ENCODE measurements at places on chromosomes 7 and 10. TPM values are rescaled to one million over a fixed set of nuclear protein-coding genes. Genes with fewer than 3 reads are reported as not detected.

- no peaks in the 10 kb centered on the region for H3K27me3 ChIP-seq
- no peak for DNase-seq
- H3K36me3 ChIP-seq: no peaks in the 10 kb centered on the region
- no peak overlapping the region for H3K27ac ChIP-seq
- H3K4me3 ChIP-seq: no peak overlapping the region
Measured at GRCh38 chr10:62895063-62895462, 78.9 kb upstream of the EGR2 start.

- no peaks in the 10 kb centered on the region for H3K36me3 ChIP-seq
- H3K27ac ChIP-seq: no peak overlapping the region
- no peak for DNase-seq
- no peaks in the 10 kb centered on the region for H3K27me3 ChIP-seq
Measured at GRCh38 chr7:18425838-18426445, 69.6 kb upstream of the HDAC9 start.

Gene C7orf33
- total RNA-seq: not detected

Gene BRAF
- 19.1 TPM for total RNA-seq

- H3K36me3 ChIP-seq: no peaks in the 10 kb centered on the region
- DNase-seq: no peak
- H3K27ac ChIP-seq: peak overlapping the region; percentile 81
- no peak overlapping the region for H3K4me3 ChIP-seq
- H3K4me1 ChIP-seq: peaks cover 29% of the 10 kb centered on the region
Measured at GRCh38 chr10:7405637-7406036, 5.2 kb downstream of the SFMBT2 start.

DNA sequence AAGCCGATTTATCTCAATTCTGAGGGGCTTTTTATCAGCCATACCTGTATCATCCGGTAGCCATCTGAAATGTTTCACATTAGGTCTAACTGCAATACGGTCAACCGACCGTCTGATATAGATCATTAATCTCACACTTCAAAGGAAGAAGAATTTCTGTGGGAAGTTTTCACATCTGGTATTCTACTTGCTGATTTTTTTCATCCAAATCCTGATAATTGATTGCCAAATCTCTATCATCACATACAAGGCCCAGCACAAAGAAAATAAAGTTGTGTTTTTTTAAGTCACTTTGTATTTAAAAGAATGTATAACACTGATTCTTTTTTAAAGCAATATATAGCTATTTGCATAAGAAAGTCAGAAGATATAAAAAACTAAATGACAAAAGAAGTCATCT is 132.3 kb downstream of the DKK1 start:
- DNase-seq: no peak
- no peaks in the 10 kb centered on the region for H3K36me3 ChIP-seq
- H3K27ac ChIP-seq: no peak overlapping the region

Gene FAM24B
- total RNA-seq: not detected

Gene POLR3A
- 15.1 TPM for total RNA-seq

- no peaks in the 10 kb centered on the region for H3K4me1 ChIP-seq
- H3K27ac ChIP-seq: no peak overlapping the region
- no peaks in the 10 kb centered on the region for H3K27me3 ChIP-seq
- H3K4me3 ChIP-seq: no peak overlapping the region
- H3K36me3 ChIP-seq: no peaks in the 10 kb centered on the region
Measured at GRCh38 chr10:30011396-30011795, 48.0 kb downstream of the JCAD start.

- H3K27me3 ChIP-seq: peaks cover 2% of the 10 kb centered on the region
- peak; percentile 79 for DNase-seq
- H3K4me1 ChIP-seq: no peaks in the 10 kb centered on the region
- no peak overlapping the region for H3K4me3 ChIP-seq
- H3K36me3 ChIP-seq: no peaks in the 10 kb centered on the region
Measured at GRCh38 chr10:129192344-129193128, 274.5 kb upstream of the MGMT start.

- no peaks in the 10 kb centered on the region for H3K36me3 ChIP-seq
- H3K4me1 ChIP-seq: no peaks in the 10 kb centered on the region
- no peak for DNase-seq
- no peak overlapping the region for H3K4me3 ChIP-seq
- H3K27me3 ChIP-seq: no peaks in the 10 kb centered on the region
- no peak overlapping the region for H3K27ac ChIP-seq
Measured at GRCh38 chr10:103720328-103720963, 134.9 kb downstream of the SH3PXD2A start.

Gene MYH16
- not detected for total RNA-seq

DNA sequence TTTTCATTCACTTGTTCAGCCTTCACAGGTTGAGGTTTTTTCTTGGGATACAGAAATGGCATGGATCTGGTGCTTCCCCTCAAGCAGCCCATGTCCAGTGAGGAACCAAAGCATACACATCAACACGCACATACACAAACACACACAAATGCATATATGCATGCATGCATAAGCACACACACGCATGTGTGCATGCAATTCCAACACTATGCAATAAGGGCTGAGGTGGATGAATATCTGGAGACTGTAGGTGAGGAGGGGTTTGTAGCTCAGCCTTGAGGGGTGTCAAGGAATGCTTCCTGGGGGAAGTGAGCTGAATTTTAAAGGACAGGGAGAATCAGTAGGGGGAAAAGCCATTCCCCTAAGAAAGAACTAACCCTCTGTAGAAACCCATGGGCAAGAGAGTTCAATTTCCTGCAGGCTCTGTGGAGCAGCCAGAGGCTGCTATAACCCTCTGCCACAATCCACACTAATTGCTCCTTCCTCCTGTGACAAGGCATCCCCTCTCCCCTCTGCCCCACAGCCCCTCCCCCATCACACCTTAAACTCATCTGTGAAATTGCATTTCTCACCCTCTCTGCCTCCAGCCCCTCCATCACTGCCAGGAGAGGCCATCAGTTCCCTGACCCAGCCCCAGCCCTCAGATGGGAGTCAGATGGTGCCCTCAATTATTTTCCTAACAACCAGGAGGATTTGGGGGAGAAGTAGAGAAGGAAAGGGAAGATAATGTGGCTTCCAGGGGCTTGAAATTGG is 316.4 kb downstream of the RPS24 start:
- no peak for DNase-seq
- no peak overlapping the region for H3K27ac ChIP-seq
- no peaks in the 10 kb centered on the region for H3K36me3 ChIP-seq
- H3K4me3 ChIP-seq: no peak overlapping the region
- H3K4me1 ChIP-seq: peaks cover 11% of the 10 kb centered on the region

- no peak overlapping the region for H3K4me3 ChIP-seq
- no peaks in the 10 kb centered on the region for H3K4me1 ChIP-seq
- no peaks in the 10 kb centered on the region for H3K27me3 ChIP-seq
- no peaks in the 10 kb centered on the region for H3K36me3 ChIP-seq
Measured at GRCh38 chr7:31476073-31476745, 37.7 kb upstream of the ITPRID1 start.
